ENCODE measurements at places on chromosomes 11 and 22.

DNA sequence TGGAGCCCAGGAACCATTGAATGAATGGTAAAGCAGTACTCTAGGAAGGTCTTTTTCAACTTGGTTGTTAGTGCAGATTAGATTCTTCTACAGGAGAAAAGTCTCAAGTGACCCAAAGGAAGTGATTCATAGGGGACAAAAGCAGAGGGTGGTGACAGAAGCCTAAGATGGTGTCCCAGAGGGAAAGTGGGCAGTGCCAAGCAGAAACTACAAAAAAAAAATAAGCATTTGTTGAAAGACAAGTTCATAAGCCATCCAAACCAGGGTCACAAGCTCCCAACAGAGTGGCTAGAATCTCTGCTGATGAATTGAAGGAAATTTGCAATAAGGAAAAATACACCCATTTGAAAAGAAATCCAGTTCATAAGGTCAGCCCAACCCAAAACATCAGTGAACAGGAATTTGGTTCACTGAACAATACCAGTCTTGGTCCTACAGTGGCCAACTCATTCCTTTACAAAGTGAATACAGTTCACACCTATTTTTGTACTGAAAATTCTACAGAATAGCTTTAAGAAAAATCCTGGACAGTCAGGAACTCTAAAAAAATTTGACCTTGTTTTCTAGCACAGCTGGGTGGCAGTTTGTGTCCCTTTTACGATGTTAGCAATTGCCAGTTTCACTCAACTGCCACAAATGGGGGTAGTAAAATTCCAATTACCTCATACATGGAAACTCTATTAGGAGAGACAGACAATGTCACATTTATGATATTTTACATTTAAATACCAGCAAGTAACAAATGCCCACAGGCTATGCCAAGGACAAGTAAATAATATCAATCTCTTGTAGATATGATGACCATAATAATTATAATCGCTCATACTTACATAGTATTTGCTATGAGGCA, 21.6 kb upstream of the NUP160 start:
- no peak for DNase-seq

GRCh38 chr11:128420951-128421350, 166.4 kb downstream of the ETS1 start:
- no peak for DNase-seq

- peak; percentile 71 for DNase-seq
Measured at GRCh38 chr22:39318507-39319283, 728 bp downstream of the RPL3 start.

GRCh38 chr22:49295465-49295743, 532.3 kb downstream of the BRD1 start:
- no peak for DNase-seq

- DNase-seq, result no peak
Measured at GRCh38 chr11:47879259-47880158, 31.4 kb upstream of the NUP160 start.

GRCh38 chr22:27598792-27599191, 202.8 kb downstream of the MN1 start:
- no peak for DNase-seq

DNA sequence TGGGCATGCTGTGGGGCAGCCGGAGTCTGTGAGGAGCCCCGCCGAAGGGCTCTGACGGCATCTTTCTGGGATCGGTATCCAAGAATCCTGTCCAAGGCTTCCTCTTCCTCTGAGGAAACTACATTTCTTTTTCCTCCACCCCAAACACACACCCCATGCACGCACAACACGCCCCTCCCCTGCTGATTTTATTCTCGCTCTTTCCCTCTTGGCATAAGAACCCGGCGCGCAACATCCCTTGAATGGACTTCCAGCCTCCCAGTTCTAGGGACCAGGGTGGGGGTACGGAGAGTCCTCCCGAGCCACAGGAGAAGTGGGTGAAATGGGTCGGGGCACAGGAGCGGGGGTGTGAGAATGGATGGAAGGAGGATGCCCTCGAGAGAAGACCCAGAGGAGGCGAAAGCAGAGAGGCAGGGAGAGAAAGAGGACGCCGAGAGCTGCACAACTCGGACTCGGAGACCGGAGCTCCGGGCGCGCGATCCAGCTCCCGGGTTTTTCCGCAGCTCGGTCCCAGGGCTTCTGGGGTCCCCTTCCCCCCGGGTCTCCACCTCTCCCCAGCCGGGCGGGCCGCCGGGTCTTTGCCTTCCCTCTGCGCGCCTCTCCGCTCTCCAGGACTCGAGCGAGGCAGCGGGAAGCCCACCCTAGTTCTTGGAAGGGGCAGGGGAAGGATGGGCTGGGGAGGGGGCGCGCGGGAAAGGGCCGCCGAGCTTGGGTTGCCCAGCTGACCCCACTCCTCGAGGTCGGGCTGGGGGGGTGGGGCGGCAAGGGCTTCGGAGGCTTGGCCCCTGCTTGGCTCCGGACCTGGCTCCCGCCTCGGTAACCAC, 1.5 kb upstream of the LARGE1 start:
- DNase-seq, result peak; percentile 78

DNA sequence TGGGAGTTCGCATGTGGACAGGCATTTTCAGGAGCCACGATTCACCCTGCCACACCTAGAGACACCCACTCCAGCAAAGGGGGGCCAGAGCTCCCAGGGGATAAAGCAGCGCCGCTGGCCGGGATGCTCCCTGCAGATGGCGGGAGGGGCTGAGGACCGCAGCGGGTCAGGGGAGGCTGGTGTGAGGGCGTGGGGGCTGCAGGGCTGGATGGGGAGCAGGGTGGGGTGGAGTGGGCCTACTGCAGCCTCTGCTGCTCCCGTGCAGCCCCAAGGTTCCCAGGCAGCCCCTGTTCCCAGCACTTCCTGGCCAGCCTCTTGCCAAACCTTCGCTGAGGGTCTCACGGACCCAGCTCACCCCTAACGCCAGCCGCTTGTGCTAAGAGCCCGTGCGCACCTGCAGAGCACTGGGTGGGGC, 13.0 kb downstream of the MUC5B start:
- DNase-seq, result no peak

DNA sequence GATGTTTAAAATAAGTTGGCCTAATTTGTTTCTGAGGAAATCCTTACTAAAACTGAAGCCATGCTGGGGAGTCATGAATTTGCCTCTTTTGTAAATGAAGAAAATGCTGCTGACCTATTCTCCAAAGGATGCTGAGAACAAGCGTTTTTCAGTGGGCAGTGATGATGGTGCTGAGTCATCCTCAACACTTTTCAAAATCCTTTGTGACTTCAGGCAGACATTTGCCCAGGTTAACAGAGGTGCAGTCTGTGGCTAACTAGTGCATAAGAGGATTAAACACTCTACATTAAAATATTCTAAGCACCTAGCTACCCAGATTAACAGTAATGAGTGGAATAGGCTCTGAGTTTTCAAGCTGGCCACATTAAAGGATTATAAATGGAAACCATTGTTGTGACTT, 509.0 kb downstream of the DLG2 start:
- peak; percentile 81 for DNase-seq

DNA sequence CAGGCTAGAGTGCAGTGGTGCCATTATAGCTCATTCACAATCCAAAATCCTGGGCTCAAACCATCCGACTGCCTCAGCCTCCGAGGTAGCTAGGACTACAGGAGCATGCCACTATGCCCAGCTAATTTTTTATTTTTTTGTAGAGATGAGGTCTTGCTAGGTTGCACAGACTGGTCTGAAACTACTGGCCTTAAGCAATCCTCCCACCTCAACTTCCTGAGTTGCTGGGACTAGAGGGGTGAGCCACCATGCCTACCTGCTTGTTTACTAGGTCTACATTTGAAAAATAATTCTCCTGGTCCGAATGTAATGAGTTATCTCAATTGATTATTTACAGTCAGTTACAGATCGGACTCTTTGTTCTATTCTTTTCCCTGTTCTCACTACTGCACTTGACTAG, 22.0 kb downstream of the TAF1D start:
- no peak for DNase-seq

DNA sequence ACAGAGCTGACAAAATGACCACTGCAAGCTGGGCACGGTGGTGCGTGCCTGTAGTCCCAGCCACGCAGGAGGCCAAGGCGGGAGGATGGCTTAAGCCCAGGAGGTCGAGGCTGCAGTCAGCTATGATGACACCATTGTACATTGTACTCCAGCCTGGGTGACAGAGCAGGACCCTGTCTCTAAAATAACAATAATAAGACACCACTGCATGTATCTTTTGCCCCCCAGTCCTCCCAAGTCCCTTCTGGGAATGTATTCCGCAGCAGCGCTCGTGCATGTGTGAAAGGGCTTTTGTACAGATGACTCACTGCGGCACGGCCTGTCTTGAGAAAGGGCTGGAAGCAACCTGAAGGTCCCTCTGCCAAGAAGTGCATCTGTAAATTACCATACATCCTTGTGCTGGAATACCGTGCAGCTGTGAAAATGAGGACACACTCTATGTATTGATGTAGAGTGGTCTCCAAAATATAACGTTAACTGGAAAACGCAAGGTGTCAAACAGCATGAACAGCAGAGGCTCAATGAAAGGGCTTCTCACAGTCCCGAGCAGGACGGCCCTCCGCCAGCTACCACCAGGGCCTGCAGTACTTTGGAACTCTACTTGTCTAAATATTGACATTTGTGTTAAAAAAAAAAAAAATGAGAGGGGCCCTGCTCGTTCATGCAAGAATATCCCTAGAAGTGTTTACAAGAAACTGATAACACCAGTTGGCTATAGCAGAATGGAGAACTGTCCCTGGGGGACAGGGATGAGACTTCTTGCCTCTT, 9.0 kb upstream of the CDC42EP2 start:
- no peak for DNase-seq

GRCh38 chr11:8723711-8724110, 41.1 kb downstream of the RPL27A start:
- no peak for DNase-seq

DNA sequence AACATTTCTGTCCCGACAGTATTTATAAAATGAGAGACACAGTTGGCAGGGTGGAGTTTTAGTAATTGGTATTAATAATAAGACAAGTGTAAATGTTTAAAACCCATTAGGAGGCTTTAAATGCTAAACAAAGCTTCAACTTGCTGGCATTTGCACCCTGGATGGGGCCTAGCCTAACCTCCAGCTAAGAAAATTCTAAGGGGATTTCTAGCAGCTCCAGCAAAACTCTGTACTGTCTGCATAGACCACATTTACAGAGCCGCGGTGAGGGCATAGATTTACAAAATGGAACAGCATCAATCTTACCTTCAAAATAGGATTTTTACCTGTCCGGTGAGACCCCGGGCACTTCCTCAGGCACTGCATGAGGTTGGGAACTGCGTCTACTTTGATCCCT, 113.9 kb upstream of the ANO1 start:
- DNase-seq, result no peak

DNA sequence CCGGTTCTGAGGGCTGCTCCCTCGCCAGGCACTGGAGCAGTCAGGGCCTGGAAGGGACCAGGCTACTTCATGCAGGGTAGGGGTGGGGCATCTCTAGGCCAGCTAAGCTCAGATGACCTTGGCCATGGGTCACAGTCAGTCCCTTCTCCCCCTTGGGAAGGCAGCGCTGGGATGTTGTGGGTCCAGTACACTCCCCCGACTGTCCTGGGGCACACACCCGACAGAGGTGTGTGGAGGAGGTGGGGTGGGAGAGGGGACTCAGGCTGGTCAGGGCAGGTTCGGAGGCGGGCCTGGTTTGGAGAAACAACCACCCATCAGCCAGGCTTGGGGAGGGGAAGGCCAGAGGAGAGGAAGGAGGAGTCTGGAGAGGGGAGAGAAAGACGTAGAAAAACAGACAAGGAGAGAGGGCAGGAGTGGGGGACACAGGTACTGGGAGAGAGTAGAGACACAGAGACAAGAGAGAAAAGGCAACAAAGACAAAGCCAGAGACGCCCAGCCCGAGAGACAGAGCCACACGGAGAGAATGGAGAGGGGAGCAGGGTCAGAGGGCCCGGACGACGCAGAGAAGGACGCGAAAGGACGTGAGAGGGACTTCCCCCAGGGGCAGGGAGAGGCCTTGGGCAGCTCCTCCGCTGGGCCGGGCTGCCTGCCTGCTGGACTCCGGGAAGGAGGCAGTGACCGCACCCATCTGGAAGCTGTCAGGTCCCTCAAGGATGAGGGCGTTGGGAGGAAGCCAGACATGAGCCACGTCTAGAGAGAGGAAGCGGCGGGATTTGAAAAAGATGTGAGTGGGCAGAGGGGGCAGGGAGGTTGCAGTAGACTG, 30.6 kb upstream of the TSKU start:
- DNase-seq, result no peak

GRCh38 chr11:2651826-2652271, 47.9 kb downstream of the KCNQ1OT1 start:
- DNase-seq, result no peak

DNA sequence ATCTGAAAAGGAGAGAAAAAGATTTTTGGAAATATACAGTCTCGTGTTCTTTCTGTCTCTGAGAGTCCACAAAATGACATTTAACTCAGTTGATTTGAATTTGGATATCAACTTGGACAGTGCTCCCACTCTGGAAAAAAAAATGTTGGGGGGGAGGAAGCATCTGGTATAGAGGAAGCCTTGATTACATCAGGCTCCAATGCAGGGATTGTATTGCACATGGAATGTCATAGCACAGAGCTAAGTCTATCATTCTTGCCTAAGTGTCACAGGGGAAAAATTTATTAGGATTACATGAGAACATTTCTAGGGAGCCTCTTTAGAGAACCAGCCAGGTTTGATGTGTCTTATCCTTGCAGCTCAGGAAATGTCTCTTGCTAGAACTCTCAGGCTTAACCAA, 23.0 kb downstream of the MS4A6A start:
- DNase-seq, result no peak

GRCh38 chr11:126267650-126268049, 1.0 kb downstream of the SRPRA start:
- DNase-seq, result no peak

GRCh38 chr11:19952116-19952605, 208.1 kb downstream of the DBX1 start:
- DNase-seq, result no peak

GRCh38 chr11:104410336-104410735, 246.4 kb upstream of the PDGFD start:
- DNase-seq, result no peak

DNA sequence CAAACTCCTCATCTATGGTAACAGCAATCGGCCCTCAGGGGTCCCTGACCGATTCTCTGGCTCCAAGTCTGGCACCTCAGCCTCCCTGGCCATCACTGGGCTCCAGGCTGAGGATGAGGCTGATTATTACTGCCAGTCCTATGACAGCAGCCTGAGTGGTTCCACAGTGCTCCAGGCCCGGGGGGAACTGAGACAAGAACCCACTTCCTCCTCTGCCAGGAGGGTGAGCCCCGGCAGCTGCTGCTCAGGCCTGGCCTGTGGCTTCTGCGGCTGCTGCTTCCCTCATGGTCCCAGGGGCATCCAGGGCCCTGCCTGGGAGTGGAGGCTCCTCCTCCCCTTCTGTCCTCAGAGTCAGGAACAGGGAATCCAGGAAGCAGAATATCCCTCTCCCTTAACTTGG, 98.4 kb downstream of the ZNF280B start:
- peak; percentile 24 for DNase-seq

- DNase-seq, result no peak
Measured at GRCh38 chr11:97761175-97761574, 1259.6 kb upstream of the CNTN5 start.

DNA sequence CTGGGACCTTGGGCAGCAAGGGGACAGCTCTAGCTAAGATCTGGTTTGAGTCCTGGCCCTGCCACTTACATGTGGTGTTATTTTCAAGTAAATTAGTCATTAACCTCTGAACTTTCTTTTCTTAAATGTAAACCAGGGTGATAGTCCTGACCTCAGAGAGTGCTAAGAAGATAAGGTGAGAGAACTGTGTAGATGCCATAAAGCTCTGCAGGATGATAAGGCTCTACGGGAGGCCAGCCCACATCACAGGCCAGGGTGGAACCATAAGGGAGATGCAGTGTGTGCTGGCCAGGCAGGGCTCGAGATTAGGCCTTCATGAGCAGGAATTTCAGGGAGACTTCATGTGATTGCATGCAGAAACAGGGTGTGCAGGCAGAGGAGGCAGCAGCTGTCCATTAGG, 24.2 kb downstream of the NECTIN1 start:
- no peak for DNase-seq

GRCh38 chr11:6191742-6192141, 7.3 kb upstream of the OR52W1 start:
- no peak for DNase-seq
